ENCODE measurements at places on chromosomes 13 and 19. TPM values are rescaled to one million over a fixed set of nuclear protein-coding genes. Genes with fewer than 3 reads are reported as not detected.

GRCh38 chr19:15926484-15926883 lies 7.8 kb downstream of the CYP4F11 start:
- no peak for DNase-seq

GRCh38 chr13:114134944-114135610 lies 2.7 kb upstream of the RASA3 start:
- DNase-seq, result no peak

- DNase-seq, result no peak
Measured at GRCh38 chr19:15014579-15014978, 34.7 kb upstream of the CASP14 start.

DNA sequence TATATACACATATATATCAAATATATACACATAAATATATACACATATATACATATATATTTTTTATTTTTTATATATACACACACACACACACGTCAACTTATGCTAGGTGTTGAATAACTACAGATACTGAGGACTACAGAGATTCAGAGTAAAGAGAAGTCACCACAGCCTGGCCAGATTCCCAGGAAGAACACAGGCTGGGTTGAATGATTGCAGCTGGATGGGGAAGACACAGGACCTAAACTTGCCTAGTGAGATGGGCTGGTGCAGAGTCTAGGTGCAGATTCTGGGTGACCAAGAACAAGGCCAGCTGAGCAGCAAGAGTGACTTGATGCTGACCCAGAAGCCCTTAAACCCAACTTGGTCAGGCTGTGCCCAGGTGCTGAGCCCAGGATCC lies 241.3 kb downstream of the KCTD12 start:
- DNase-seq, result no peak

DNA sequence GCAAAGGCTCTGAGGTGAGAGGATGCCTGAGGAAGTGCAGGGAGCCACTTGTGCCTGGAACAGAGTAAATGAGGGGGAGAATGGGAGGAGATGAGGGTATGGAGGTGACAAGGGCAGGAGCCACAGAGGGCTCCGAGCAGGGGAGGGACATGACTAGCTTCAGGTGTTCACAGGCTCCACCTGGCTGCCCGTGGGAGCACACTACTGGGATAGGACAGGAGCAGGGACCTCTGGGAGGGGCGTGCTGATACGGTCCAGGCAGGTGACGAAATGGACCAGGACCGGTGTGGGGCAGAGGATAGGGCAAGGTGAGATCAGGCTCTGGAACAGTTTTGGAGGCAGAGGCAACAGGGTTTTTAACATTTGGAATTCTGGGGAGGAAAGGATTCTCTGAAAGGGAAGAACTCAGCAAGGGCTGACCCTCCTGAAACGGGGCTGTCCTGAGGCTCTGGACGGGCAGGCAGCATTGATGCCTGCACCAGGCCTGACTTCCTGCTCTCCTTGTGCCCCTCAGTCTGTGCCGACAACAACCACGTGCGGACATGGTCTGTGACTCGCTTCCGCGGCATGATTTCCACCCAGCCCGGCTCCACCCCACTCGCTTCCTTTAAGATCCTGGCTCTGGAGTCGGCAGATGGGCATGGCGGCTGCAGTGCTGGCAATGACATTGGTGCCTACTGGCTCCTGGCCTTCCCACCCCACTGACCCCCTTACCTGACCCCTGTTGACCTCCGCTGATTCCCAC lies 11.6 kb downstream of the SHKBP1 start:
- no peak for DNase-seq

DNA sequence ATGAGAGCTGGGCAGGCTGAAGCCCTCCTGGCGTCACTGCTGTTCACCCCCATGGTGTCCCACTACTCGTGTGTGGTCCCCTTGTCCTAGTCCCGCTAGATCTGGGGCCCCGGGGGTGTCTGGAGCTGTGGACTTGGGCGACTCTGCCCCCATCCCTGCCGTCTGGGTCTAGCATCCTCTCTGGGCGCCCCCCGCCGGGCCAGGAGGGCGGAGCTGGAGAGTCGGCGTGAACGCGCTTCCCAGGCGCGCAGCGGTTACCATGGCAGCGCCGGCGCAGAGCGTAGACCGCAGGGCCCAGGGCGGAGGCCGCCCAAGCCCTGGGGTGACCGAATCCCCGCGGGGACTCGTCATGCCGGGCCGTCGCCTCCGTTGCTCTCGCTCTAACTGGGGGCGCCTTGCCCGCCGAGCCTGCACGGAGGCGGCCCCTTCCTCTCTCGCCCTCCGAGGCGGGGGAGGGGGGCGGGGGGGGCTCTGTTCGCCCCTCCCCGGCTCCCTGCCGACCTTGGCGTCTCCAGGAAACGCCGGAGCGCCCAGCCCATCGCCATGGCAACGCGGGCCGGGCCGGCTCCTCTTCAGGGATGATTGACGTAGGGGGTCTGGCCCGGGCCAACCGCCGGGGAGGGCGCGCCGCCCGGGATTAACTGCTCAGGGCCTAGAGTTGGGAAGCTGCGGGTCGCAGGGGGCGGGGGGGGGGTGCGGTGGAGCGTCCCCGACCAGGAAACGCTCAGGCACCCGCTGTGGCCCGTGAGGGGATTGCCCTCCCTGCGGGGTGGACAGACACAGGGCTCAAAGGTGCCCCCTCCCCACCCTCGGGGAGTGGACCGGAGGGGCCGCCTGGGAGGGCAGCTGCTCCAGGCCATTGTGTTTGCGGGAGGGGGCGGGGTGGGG lies 8.9 kb downstream of the ISYNA1 start:
- DNase-seq, result peak; percentile 87

- no peak for DNase-seq
Measured at GRCh38 chr13:24097064-24097463, 63.5 kb upstream of the SPATA13 start.

DNA sequence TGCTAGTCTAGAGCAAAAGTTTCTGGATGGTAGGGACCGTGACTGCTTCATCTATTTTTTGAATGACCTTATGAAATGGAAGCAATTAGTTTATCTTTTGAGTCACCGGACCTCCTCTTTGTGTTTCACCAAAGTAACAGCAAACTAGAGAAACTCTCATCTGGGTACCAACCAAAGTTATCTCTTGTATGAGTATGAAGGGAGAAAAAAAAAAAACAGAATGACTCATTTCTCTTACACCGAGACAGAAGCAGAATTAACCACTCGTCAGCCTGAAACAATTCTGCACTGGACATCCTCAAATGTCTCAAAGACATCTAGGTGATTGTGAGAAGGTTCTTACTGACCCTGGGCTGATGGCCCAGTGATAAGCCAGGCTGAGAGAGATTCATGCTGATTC lies 18.3 kb downstream of the ZNF100 start:
- DNase-seq, result no peak

DNA sequence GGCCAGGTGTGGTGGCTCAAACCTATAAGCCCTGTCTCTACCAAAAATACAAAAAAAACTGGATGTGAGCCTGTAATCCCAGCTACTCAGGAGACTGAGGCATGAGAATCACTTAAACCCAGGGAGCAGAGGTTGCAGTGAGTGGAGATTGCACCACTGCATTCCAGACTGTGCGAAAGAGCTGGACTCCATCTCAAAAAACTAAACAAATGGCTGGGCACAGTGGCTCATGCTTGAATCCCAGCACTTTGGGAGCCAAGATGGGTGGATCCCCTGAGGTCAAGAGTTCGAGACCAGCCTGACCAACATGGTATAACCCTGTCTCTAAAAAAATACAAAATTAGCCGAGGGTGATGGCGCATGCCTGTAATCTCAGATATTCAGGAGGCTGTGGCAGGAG lies 34.9 kb upstream of the ZNF83 start:
- no peak for DNase-seq

GRCh38 chr19:36128392-36128736 lies 11.5 kb upstream of the CAPNS1 start:
- no peak for DNase-seq

- no peak for DNase-seq
Measured at GRCh38 chr13:99862244-99862643, 109.3 kb downstream of the ZIC5 start.

- DNase-seq, result peak; percentile 85
Measured at GRCh38 chr13:30715837-30716236, 19.5 kb upstream of the ALOX5AP start.

GRCh38 chr13:43757266-43757665 lies 29.5 kb downstream of the ENOX1 start:
- DNase-seq, result no peak

DNA sequence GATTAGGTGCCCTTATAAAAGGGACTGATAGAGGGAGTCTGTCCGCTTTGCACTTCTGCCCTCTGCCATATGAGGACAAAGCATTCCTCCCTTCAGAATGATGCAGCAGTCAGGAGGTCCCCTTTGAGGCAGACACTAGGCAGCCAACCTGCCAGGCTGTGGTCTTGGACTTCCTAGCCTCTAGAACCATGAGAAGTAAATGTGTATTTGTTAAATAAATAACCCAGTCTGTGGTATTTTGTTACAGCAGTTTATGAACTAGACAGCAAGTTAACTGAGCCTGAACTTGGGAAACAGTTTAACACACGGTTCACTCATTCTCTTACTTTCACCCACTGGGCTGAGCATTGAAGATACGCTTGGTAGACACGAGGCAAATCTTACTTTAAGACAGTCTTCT lies 313.2 kb downstream of the UQCRFS1 start:
- DNase-seq, result no peak

DNA sequence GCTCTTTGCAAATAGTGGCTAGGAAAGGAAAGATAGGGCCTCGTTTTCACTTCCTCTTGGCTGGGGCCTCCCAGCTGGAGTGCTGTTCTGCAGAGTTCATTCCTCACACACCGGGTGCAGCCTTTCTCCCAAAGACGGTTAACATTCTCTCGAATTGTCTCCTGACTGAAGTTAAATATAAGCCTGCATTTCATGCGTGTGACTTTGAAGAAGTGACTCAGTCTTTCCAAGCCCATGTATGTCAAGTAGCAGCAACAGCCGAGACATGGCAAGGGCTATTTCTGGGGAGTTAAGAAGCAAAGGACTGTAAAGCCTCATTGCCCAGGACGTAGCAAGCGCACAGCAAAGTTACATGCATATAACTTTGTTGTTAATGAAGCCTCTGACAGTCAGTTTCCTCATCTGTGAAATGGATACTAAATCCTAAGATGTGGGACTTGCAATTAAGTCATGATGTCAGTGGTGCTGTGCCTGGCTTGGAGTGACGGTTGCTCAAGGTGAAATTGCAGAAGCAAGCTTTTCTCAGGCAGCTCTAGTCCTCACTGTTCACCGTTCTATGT lies 502.4 kb downstream of the MYO16 start:
- DNase-seq, result no peak

DNA sequence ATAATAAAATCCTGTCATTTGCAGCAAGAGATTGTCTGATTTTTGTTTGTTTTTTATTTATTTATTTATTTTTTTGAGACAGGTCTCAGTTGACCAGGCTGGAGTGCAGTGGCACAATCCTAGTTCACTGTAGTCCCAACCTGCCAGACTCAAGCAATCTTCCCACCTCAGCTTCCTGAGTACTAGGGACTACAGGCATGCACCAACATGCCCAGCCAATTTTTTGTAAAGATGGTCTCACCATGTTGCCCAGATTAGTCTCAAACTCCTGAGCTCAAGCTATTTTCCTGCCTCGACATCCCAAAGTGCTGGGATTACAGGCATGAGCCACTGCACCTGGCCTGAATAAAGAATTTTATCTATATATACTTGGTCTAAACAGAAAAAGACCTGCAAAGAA lies 17.6 kb downstream of the ZNF233 start:
- DNase-seq, result no peak

DNA sequence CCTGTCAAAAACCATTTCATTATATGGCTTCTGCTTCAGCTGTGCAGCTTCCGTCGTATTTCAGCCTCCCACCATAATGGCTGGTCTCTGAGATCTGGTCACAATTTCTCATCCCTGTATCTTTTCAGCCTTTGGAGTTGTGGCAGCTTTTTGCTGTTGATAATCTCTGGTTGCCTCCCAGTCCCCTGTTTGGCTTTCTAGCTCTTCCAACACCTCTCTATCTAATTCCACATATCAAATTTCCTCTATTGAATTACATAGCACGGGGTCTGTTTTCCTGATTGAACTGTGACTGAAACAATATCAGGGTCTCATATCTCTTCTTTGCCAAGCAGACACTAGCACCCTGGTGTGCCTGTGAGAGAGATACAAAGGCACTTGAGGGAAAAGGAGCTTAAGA lies 222.1 kb upstream of the OBI1 start:
- no peak for DNase-seq

- no peak for DNase-seq
Measured at GRCh38 chr13:90792335-90792734, 555.2 kb upstream of the MIR17HG start.

DNA sequence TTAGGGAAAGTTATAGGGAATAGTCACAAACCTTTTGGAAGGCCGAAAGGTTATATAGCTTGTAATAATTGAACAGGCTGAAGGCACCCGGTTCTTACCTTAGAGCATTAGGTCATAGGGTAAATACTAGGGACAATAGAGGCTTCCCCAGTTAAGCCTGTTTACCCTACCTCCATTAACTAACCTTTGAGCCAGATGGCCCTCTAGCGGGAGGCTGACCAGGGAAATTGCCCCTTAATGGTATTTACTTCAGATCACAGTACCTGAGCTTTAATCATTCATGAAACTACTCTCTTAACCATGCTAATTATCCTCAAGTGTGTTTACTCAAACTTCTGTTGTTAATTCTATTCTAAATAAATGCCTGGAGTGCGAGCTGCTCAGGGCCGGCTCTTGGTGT lies 20.4 kb upstream of the ZNF83 start:
- no peak for DNase-seq

DNA sequence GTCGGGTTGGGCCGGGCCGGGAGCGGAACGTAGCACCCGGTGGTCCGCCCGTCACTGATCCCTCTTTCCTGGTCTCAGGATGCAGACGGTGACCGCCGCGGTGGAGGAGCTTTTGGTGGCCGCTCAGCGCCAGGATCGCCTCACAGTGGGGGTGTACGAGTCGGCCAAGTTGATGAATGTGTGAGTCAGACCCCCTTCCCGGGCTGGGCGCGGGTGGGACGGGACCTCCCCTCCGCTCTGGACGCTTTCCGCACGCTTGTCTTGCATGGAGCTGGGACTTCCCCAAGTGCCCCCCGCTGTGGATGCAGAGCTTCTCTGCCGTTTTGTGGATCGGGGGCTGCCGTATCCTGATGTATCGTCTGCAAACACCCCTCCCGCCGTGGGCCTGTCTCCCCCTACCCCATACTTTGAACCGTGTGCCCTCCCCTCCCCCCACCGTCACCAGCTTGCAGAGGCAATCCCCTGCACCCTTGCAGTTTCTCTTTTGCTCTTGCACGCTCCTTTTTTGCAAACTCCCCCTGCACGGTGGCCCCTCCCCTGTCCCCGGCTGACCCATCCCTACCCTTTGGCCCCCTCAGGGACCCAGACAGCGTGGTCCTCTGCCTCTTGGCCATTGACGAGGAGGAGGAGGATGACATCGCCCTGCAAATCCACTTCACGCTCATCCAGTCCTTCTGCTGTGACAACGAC lies 669 bp downstream of the GADD45B start:
- peak; percentile 64 for DNase-seq

The ATCAY gene
- not detected for total RNA-seq

The KANK2 gene
- 471 TPM for total RNA-seq

The KIR3DL1 gene
- total RNA-seq, result not detected

The OSCAR gene
- 1.1 TPM for total RNA-seq

The PIP5K1C gene
- 34.7 TPM for total RNA-seq

The POLR2I gene
- 157 TPM for total RNA-seq
